ENCODE measurements at places on chromosomes 12 and 14.
A peak's percentile ranks its signal among the peaks of the same experiment; 100 is the strongest.

- no peak for DNase-seq
Measured at GRCh38 chr12:108190529-108190928, 61.4 kb downstream of the WSCD2 start.

DNA sequence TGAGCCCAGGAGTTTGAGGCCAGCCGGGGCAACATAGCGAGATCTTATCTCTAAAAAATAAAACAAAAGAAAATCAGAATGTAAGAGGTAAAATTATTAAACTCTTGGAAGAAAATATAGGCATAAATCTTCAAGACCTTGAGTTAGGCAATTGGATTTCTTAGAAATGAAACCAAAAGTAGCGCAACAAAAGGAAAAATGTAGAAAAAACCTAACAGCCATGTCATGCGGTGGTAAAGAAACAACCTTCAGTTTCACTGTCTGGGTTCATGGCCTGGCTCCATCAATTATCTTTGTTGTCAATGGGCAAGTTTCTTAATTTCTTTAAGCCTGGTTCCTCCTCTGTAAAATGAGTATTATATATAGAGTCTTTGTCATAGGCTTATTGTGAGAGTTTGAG lies 5.6 kb upstream of the GCH1 start:
- no peak for DNase-seq

DNA sequence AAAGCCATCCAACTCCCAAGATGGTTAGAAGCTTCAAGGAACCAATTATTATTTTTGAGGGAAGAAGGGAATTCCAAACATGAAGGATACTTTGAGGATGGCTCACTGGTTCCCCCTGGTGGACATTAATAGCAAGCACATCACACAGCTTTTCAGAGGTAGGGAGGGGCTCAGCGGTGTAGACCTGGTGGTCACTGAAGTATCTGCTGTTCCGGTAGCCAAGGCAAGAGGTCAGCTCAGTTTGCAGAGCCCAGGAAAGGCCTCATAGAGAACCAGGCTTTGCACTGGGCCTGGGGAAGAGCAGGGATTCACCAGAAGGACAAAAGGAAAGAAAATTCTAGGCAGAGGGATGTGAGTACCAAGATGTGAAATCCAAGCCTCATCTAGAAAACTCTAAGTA lies 118.7 kb downstream of the KSR2 start:
- DNase-seq = peak; percentile 66

DNA sequence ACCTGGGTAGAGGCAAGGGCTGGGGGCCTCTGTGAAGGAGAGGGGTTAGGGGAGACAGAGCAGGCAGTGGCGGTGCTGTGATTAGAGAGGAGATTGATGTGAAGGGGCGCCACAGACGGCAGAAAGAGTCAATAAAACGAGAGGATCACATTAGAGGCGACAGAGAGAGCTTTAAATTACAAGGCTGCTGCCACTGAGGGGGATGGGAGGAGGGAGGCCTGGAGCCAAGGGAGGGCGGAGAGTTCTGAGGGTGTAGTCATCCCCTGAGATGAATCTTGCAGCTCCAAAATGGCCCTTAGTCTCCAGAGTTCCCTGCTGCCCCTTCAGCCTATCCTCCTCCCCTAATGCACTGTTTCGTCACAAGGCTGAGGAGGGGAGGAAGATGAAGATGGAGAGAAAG lies 12.8 kb downstream of the ZFHX2 start:
- peak; percentile 56 for DNase-seq

GRCh38 chr14:81247271-81247766 lies 26.6 kb upstream of the GTF2A1 start:
- no peak for DNase-seq

DNA sequence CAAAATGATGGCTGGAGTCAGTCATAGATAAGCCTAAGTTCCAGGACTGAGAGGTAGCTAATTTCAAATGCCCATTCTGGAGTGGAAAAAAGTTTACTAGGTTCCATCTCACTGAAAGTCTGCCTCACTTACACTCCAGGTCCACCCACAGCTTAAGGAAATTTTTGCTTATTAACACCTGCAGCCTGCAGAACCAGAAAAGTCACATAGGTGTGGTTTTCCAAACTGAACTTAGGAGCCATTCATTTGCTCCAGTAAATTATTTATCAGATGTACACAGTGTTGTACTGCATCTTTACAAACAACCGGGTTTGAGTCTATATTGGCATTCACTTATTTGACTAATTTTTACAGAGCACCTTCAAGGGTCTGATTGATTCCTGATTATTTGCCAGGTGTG lies 157.4 kb upstream of the ARID2 start:
- DNase-seq = no peak

GRCh38 chr14:54225457-54226060 lies 171.2 kb upstream of the CDKN3 start:
- DNase-seq = no peak

DNA sequence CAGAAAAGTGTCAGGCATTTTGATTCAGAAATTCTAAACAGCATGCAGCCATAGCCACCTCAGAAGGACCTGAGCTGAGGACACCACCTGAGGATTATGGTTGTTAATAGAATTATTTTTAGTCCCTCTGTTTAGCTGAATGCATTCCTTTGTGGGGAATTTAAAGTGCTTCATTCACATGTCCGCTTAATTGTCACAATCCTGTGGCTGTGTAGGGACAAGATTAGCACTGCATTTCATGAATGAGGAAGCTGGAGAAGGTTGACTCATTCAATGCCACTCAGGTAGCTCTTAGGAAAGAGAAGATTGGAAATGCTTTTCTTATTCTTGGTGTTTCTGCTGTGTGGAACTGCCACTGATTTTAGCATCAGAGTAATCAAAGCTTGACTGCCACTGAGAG lies 42.0 kb upstream of the KRR1 start:
- peak; percentile 43 for DNase-seq

DNA sequence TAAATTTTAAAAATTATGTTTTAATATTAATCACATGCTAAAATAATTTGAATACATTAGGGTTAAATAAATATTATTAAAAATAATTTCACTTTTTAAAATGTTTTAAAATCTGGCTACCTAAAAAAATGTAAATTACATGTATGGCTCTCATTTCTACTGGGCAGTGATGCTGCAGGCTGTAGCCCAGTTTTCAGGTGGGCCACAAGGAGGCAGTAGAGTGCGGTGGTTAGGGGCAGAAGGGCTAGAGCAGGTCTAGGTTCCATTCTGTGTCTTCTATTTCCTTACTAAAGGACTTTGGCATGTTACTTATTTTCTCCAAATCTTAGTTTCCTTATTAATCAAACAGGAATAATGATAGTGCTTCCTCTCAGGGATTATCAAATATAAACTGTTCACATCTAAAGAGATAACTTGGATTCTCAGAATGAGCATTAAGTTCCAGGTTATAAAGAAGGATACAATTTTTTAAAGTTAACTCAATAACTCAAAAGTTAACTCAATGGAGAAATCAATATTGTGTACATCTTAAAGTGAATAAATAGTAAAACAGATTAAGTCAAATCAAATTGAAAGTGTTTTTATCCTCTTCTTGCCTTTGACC lies 54.9 kb upstream of the OVCH1 start:
- peak; percentile 51 for DNase-seq

GRCh38 chr12:106490264-106490663 lies 92.5 kb upstream of the RFX4 start:
- DNase-seq = no peak

GRCh38 chr14:101627915-101628262 lies 66.6 kb downstream of the DIO3 start:
- DNase-seq = no peak

DNA sequence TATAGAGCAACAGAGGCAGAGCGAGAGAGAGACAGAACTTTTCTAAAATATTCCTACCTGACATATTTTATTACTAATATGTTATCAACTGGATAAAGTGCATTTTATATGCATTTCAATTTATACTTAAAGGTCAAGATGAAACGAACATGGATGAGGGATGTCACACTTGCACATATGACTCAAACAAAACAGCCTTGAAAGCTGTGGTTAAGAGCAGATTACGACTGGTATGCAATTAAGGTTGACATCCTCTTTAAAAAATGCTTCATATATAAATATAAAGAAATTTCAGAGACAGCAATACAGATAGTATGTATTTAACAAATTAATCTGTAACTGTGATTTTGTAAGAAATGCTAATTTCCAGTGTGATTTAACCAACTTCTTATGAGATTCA lies 52.5 kb downstream of the LMO3 start:
- no peak for DNase-seq

DNA sequence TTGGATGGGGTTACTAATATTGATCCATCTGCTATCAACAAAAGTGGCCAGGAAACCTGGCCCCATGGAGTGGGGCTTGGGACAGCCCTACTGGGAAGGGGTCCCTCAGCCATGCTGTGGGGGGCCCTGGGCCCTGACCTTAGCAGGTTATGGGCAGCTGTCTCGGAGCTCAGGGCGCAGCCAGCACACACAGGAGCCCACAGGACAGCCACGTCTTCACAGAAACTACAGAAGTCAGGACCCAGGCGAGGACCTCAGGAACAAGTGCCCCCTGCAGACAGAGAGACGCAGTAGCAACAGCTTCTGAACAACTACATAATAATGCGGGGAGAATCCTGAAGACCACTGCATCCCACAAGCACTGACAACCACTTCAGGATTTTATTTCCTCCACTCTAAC lies 11.9 kb upstream of the FKBP11 start:
- no peak for DNase-seq

GRCh38 chr14:35958499-35958898 lies 132.4 kb downstream of the BRMS1L start:
- no peak for DNase-seq

DNA sequence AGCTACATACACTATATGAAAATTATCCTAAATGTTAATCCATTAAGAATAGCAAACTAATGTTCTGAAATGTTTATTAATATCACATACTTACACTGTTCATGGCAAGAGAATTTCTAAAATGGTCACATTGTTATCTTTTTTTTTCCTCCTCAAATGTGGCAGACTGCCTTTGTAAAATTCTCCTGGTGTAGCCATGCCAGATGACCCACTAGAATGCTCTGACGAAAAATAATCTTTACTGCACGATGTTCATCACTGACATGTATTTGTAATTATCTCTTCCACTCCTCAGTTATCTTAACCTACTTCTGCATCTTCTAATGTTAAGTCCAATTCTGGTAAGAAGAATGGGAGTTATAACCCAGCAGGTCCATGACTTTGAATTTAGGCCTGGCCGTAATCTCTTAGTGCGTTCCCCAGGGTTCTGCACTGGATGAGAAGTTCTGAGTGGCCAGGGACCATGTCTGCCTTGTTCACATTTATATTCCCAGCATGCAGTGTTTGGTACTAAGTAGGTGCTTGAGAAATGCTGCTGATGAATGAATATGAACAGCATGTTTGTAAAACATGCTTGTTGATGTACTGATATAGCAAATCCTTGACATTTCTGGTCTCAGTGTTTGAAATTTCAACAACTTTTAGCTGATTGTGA lies 46.7 kb downstream of the NOPCHAP1 start:
- no peak for DNase-seq

DNA sequence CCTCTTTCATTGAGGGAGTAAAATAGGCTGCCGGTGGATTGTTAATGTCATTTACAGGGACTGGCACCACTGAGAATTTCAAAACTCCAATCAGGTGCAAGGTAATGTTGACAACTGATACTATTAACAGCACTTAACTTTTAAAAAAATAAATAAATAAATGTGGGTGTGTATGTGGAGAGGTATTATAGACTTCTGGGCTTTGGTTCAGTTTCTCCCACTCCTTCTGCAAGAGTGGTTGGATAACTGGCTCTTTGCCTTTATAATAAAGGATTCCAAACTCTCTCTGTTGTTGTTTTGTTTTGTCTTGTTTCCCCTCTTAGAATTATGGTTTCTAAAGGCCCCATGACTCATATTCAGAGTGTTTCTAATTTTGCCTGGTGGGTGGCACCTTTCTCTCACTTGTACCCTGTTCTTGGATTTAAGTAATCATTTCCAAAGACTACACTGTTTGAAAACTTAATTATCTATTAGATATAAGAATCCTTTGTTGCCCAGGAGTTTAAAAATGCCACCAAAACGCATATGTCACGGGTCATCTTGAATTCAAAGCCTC lies 151.6 kb upstream of the ARID2 start:
- no peak for DNase-seq

- peak; percentile 2 for DNase-seq
Measured at GRCh38 chr14:81062816-81063215, 107.4 kb downstream of the TSHR start.

DNA sequence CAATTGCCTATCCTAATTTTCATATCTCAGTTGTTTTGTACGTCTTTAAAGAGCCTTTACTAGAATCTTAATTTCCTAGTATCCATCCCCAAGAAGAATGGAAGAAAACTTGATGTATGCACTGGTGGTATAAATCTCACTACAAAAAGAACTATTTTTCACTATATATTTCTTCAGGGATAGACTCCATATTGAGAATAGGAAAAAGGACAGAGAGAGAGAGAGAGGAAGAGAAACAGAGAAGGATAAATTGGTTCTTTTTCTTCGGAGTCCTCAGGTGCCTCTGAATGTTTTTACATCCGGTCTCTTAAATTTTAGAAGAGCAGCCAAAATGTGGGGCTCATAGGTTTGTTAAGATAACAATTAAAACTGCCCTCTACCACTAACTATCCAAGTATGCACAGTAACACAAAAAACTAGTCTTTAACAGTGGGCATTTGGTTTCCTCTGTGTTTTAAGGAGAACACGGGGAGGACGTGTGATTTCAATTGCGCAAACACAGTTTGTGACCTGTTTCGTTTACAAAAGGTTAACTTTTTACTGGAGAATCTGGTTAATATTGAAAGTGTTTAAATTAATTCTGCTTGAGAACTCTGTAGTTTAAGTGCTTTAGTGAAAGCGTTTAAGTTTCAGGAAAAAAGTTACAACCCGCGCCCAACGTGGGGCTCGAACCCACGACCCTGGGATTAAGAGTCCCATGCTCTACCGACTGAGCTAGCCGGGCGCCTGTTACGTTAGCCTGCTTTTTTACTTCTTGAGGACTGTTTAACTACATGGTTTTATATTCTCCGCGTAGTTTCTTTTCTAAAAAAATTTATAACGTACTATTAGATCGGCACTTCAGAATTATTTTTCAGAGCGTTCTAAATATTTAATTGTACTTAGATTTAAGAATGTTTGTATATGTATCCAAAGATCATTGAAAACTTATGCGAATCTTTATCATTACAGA lies 5.1 kb upstream of the PSMA3 start:
- peak; percentile 72 for DNase-seq

DNA sequence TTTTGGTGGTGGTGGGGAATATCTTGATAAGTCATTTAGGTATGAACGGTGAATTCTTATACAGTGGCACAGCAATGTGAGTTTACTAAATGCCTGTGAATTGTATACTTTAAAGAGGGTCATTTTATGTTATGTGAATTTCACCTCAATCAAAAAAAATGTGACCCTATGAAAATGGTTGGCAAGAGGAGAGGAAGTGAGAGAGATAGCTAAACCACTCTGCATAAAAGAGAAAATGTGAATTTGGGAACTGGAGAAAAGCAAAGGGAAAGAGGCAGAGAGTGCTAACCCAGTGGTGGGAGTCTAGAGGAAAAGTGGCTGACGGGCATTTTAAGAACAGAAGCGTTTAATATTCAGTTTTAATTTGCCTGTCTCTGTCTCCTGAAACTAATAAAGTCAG lies 93.8 kb downstream of the SLC38A6 start:
- no peak for DNase-seq

GRCh38 chr12:101941306-101942249 lies 64.2 kb downstream of the DRAM1 start:
- DNase-seq = peak; percentile 39

All from EH (cell line).